ENCODE measurements at places on chromosomes 2 and 18.

GRCh38 chr18:64713284-64713683 is 564.4 kb upstream of the LINC00305 start:
- DNase-seq: no peak

GRCh38 chr18:11570073-11570588 is 39.3 kb upstream of the SLC35G4 start:
- no peak for DNase-seq

DNA sequence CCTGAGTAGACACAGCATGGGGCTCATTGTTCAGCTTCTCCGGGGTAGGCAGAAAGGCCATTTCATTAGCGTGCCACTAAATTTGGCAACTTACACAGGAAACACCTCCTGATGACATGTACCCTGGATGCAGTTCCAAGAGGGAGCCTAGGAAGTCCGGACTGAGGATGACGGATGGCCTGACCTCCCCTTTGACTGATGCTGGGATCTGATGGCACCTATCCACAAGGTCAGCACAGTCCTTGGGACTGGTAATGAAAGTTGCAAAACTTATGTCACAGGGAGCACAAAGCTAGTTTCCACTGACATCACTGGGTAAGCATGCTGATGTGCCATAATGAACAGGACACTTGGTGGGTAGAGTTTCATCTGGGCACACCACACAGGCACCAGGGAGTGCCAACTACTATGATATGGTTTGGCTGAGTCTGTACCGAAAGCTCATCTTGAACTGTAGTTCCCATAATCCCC is 126.7 kb upstream of the ARL4C start:
- no peak for DNase-seq

DNA sequence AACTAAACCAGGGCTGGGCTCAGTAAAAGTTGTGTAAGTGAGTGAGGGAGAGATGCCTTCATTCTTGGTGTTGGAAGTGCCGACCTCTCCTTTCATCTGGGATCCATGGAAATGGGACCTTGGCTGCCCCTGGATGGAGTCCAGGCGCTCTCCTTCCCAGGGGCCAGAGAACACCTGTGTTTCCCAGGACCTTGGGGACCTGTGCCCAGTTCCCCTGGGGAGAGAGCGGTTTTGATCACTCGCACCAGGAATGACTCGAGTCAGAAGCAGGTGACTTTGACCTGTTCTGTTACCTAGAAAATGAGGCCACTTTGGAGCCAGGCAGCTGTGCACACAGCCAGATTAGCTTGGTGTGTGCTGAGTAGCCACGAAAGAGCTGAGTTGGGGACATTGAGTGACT is 97.3 kb downstream of the SH3BP4 start:
- no peak for DNase-seq

DNA sequence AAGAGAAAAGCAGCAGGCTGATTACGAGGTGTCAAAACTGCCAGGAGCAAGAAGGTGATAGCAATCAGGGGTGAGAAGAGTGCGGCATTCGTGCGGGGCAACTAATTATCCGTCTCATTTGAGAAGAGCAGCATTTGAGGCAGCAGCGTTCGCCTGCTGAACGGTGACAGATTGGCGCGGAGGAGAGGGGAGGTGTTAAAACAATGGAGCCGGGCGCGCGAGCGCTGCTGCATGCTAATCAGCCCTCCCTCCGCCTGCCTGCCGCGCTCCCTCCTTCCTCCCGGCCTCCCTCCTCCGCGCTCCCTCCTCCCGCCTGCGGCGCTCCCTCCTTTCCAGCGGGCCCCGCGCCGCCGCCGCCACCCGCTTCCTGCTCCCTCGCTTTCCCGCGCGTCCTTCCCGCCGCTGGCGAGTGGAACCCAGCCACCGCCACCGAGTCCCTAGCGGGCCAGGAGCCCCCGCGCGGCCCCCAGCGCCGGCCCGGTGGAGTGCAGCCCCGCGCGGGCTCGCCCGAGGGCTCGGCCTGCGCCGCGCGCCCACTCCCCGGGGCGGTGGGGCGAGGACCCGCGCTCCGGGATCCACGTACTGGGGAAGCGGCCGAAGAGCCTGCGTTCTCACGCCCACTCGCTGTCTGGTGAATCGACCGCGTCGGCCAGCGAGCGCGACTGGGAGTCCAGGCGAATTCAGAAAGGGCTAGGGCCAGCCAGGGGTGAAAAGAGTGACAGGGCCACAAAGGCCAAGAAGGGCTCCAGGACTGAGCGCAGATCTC is 69.5 kb upstream of the PSMD14 start:
- no peak for DNase-seq

- no peak for DNase-seq
Measured at GRCh38 chr2:27451095-27451494, 8.9 kb downstream of the KRTCAP3 start.

GRCh38 chr2:206353685-206354084 is 79.2 kb downstream of the ZDBF2 start:
- DNase-seq: no peak

DNA sequence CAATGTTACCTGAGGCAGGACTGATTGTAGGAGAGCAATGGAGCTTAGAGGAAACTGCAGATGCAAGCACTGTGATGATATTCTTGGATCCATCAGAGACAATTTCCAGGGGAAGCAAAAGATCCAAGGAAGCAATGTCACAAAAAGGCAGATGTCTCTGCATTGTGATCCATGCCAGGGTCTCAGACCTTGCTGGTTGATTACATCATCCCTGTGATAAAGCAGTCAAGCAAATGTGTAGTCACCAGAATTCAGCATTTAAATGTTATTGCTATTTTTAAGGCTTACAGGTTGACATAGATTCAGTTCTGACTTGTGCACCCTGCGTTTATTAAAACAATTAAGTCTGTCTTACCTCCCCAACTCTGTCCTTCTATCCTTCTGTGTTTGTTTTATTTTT is 56.8 kb upstream of the CCDC85A start:
- DNase-seq: no peak

- no peak for DNase-seq
Measured at GRCh38 chr18:47877892-47878291, 52.6 kb downstream of the SMAD2 start.

GRCh38 chr2:215032153-215032552 is 106.3 kb downstream of the ABCA12 start:
- no peak for DNase-seq

DNA sequence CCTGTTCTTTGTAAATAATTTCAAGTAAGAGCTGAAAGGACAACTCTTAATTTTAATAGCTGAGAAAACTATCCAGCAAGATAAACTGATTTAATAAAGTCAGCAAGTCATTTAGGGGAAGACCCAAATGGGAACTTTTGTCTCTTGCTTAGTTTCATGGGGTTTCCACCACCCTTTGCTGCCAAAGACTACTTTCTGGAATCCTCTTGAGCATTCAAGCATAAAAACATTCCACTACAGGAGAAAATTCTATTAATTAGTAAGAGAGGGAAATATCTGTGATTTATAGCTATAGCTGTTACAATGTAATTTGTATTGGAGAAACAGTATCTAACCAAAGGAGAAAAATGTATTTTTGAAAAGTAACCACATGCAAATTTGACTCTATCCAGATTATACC is 20.6 kb downstream of the EFEMP1 start:
- DNase-seq: no peak

GRCh38 chr2:179543361-179543901 is 278.8 kb upstream of the SESTD1 start:
- DNase-seq: peak; percentile 69

GRCh38 chr2:10329880-10330699 is 27.4 kb downstream of the HPCAL1 start:
- no peak for DNase-seq

DNA sequence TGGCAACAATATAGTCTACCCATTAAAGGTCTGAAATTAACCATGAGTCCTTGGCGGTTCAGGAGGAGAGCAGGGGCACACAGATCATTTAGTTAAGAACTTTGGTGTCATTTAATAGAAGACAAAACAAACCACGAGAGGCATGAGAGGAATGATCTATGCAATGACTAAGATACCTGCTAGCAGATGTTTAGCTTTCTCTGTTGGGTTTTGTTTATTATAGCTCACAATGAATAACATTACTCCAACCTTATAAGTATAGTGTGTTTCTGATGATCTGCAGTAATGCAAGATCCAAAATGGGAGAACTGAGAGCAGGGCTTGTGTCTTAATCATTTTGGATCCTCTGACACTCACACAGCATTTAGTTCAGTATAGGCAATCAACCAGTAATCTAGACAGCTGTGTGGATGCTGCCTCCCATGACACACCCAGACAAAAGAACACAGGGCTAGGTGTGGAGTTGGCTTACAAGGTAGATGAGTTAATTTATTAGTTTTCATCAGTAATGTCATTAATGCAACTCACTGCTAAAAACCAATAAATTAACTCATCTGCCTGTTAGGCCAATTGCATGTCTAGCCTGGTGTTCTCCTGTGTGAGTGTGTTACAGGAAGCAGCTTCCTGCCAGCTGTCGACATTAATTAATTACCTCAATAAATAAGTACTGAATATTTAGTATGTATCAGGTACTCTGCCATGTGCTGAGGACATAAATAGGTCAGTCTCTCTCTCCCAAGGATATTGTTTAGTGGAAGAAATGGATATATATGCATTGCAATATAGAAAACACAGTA is 92.3 kb downstream of the CLIP4 start:
- no peak for DNase-seq

- no peak for DNase-seq
Measured at GRCh38 chr2:74497777-74498499, 1.5 kb downstream of the LBX2 start.

GRCh38 chr2:85394261-85394681 is 15.9 kb downstream of the CAPG start:
- no peak for DNase-seq

- no peak for DNase-seq
Measured at GRCh38 chr2:23944976-23945375, 4.7 kb downstream of the UBXN2A start.

GRCh38 chr2:236637686-236638569 is 68.3 kb downstream of the ACKR3 start:
- DNase-seq: no peak

GRCh38 chr2:96960153-96960961 is 26.0 kb downstream of the FAM178B start:
- DNase-seq: no peak

DNA sequence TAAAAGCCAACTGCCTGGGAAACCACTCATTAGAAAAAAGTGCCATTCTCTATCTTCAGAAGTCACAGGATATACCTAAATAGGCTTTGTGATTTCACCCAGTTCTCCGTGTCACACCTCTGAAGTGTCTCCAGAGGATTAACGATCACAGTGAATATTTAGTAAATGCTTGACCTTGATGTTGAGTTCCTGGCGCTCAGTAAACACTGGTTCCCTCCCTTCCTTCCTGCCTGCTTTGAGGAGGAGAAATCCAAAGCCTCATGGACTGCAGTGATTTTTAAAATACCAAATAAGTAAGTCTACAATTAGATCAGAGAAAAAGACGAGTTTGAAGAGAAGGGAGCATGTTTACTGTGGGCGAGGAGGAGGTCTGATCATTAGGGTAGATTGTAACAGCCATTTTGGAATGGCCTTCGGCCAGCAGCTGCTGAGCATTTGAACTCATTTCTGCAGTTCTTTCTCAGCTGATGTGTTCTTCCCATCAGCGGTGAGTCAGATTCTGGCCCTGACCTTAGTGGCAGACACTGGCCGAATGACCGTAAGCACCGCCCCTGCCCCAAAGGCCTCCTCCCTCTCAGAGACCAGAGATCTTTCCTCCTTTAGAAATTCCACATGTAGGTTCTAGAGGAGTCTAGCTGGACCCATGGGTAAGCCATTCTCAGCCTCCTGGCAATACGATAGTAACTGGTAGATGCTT is 62.1 kb upstream of the SLC16A14 start:
- peak; percentile 37 for DNase-seq

- DNase-seq: no peak
Measured at GRCh38 chr2:174914853-174915760, 90.1 kb downstream of the CHN1 start.

DNA sequence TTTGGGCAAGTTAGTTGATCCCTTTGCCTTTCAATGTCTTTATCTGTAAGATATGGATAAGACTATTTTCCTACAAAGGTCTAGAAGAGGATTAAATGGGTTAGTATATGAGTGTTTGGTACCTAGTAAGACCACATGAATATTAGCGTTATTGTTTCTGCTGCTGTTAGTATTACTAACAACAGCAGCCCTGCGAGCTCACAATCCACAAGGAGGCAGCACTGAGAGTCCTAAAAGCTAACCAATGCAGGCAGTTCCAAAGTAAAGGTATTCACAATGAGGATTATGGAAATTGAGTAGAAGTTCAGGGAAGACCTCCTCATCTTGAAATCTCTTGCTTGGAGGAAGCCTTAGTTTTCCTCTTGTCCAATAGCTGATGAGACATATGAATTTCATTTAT is 248.9 kb downstream of the TDRD15 start:
- DNase-seq: no peak

DNA sequence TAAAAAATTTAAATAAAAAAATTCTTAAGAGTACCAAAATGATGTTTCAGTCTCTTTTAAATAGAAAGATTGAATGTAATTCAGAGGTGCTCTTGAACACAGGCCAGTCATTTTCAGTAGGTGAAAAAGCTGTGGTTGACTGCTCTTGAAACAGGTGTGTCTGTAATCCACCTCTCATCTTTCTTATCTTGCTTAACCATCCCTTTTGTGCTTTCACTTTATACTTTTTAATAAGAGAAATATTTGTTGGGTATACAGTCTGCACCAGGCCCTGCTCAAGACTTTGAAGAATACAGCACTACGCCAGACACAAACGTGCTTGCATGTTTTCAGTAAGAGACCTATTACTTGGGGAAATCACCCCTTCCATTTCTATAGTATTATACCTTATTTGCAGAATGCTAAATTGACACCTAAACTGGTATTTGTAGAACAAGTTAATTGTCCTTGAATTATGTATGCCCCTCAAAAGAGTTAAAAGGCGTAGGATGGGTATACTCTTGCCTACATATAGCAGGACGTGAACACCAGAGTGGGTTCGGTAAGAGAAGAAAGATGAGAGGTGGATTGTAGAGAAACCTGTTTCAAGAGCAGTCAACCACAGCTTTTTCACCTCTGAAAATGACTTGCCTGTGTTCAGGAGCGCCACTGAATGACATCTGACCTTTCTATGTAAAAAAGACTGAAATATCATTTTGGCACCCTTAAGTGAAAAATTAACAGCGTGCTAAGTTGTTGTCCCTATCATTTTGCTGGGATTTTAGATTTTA is 4.0 kb upstream of the RTN4 start:
- no peak for DNase-seq

GRCh38 chr2:190459881-190460280 is 51.7 kb downstream of the MFSD6 start:
- DNase-seq: no peak

- DNase-seq: no peak
Measured at GRCh38 chr18:13544953-13545352, 181.4 kb downstream of the FAM210A start.

GRCh38 chr18:48473816-48474215 is 64.6 kb upstream of the ZBTB7C start:
- DNase-seq: no peak

Measured in GM04503 (cell line).